ENCODE measurements at places on chromosomes 5 and 9.

DNA sequence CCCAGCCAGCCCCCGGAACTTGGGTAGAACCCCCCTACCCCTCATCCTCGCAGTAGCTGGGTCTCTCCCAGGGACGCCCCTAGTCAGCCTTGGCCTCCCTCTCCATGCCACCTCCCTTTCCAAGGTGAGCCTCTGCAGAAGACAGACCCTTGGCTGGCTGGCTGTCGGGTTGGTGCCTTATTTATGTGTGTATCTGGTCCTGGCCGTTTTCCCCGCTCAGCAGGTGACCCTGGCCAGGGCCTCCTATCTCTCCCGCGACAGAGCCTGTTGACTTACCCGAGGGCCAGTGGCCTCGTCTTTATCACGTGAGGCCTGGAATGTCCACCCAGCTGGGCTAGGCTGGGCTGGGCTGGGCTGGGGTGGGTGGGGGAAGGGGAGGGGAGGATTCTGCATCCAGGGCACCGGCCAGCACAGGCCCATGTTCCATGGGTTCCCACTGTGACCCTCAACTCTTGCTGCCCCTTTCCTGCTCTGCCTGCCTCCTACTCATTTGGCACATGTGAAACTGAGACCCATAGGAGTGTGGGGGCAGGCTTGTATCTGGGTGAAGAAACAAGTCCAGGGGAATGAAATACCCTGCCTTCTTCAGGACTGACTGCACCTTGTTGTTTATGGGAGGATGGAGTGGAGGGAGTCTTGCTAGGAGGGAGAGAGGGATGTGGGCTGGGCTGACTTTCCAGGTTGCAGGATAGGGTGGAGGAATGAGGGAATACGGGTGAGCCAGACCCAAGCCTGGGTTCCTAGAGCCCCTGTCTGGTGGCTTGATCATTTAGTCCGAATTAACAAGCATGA lies 3.1 kb downstream of the CXXC5 start:
- no peak for DNase-seq

- DNase-seq, result no peak
These were observed 27.6 kb downstream of the ZDHHC11B start for GRCh38 chr5:756865-757345.

GRCh38 chr5:124627815-124628595 lies 118.4 kb downstream of the ZNF608 start:
- DNase-seq, result no peak

DNA sequence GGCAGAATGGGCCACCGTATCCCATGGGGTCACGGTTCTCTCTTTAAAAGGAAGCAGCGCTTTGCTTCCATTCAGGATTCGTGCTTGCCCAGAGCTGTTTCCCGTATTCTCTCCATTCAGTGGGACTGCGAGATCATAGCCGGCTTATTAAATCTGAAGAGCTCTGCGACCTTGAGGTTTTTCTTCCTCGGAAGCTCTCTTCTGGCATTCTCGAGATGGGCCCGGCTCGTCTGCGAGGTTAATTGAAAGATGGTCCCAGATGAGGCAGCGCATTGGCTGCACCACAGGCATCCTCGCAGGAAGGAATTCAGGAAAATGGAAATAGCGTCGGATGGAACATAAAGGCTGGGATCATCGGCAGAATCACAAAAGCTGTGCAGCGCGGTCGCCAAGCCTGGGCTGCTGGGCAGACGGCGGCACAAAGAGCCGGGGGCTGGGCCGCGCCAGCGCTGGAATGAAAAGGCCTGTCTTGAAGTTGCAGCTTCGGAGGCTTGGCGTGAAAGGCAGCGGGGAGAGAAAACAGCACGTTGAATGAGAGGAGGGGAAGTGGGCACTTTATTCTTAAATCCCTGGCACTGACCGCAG lies 236.2 kb downstream of the IRX2 start:
- no peak for DNase-seq

Data from thymus (tissue), 14 donors.